ENCODE measurements at places on chromosomes 5 and 9. TPM values are rescaled to one million over a fixed set of nuclear protein-coding genes. Genes with fewer than 3 reads are reported as not detected.

GRCh38 chr5:119537704-119538103 is 85.4 kb downstream of the HSD17B4 start:
- no peak for DNase-seq

MEGF10 gene
- polyA plus RNA-seq: 0.70 TPM

GRCh38 chr9:137146527-137146918 is 7.6 kb downstream of the GRIN1 start:
- DNase-seq: no peak

OR1Q1 gene
- not detected for polyA plus RNA-seq

GRCh38 chr5:118354797-118355196 is 633.5 kb downstream of the DTWD2 start:
- no peak for DNase-seq

- DNase-seq: peak; percentile 27
Measured at GRCh38 chr5:75049456-75050351, 2.7 kb downstream of the GCNT4 start.
